ENCODE measurements at places on chromosomes 12 and 14. TPM values are rescaled to one million over a fixed set of nuclear protein-coding genes. Genes with fewer than 3 reads are reported as not detected.

The FBLN5 gene
- total RNA-seq = 48.8 TPM

The AMN gene
- 21.7 TPM for total RNA-seq

DNA sequence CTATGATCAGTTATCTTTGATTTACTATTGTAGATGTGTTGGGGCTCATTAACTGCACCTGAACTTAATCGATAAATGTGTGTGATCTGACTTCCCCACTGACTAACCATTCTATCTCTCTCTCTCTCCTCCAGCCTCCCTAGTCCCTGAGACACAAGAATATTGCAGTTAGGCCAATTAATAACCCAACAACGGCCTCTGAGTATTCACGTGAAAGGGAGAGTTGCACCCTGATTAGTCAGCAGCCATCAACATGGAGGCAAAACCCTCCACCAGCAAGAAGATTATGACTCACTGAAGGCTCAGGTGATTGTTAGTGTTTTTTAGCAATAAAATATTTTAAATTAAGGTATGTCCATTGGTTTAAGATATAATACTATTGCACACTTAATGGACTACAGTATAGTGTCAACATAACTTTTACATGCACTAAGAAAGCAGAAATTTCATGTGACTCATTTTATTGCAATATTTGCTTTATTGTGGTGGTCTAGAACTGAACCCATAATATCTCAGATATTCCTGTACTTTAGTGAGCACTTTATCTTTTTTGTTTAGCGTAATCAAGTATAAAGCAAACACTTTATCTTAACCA lies 77.1 kb upstream of the PTGDR start:
- no peak for DNase-seq

- no peak for DNase-seq
Observed at GRCh38 chr12:26293612-26294011, 98.2 kb downstream of the SSPN start.

DNA sequence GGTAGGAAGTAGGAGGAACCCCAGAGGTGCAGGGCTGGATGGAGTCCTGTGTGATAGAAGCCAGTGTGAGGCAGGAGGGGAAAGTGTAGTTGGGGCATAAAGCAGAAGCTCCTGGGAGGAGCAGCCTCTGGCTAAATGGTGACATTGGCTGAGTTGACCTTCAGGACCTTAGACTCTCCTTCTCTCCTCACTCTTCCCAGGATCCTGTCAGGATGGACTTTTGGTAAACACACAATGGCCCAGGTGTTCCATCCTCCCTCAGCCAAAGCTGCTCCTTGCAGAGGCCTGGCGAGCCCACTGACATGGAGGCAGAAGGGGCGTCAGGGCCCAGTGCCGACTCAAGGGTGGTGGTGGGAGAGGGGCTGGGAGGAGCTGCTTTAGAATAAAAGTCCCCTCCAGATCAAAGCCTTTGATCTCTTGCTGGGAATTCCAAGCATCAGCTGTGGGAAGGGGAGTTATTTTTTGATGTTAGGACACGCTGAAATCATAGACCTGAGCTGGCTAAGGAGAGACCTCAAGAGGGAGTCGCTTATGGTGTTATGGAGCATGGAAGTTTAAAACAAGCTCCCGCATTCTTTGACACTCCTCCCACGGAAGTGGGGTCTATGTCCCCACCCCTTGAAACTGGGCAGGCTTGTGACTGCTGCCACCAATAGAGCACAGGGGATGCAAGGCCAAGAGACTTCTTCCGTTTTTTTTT lies 44.1 kb downstream of the SMIM41 start:
- DNase-seq = no peak
